Fibroblast of mammary gland (primary cell): ENCODE measurements at places on chromosomes 5 and 9.

- no peak for DNase-seq
These were observed 168.8 kb downstream of the GAPVD1 start for GRCh38 chr9:125430161-125431011.

GRCh38 chr9:88990041-88990728 lies 1.1 kb upstream of the S1PR3 start:
- no peak for DNase-seq

DNA sequence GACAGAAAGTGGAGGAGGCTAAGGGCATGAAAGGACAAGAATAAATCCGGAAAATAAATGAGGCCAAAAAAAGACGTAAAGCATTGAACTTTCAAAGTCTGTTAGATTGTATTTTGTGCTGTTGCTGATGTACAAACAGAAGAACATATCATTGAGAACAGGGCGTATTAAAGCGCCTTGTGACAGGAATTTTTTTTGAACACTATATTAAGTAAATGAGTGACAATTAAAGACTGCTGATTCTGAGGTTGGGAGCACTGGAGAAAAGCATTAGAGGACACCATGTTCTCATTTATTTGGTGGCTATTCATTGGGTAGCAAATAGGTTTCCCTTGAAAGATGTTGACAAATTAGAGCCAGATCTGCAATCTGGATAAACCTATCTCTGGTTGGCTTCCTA lies 137.3 kb upstream of the SGCD start:
- no peak for DNase-seq

DNA sequence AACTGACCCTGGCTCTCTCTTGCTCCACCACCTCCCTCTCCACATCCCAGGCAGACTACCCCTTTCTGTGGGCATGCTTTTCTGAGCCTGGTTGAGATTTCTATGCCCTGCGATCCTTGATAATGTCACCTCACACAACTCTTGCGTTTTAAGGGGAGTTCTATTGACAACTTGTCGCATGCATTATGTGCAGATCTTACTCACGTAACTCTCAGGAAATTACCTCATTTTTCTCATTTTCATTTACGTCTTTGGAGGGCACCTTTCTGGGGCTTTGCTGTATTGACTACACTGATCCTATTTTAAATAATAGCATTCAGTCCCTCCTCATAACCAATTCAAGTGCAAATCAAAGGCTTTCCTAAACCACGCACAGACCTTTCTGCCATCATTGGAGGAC lies 140.4 kb upstream of the WWC1 start:
- no peak for DNase-seq
